Kidney epithelial cell (primary cell): ENCODE measurements at places on chromosomes 13 and 19.

DNA sequence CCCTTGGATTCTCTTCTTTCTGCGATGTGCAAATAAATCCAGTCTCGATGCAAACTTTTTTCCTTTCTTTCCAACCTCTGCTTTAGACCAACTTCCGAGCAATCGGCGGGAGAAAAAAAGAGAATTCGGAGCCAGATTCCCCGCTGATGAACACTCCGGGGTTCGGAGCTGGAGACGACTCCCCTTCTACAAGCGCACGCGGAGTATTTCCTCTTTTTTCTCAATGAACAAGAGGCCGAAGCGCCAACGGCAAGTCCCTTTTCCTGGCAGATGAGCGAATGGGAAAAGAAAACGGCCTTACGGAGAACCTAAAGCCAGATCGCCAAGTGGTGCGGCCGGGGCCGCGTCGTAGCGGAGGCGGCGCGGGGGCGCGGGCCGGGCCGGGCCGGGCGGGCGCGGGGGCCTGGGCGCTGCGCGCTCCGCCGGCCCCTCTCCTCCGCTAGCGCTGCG lies 250 bp downstream of the SPRY2 start:
- DNase-seq: no peak

GRCh38 chr19:3692141-3693024 lies 7.9 kb downstream of the PIP5K1C start:
- no peak for DNase-seq

- DNase-seq: no peak
These were observed 26.0 kb downstream of the SHISA2 start for GRCh38 chr13:26025771-26026170.

DNA sequence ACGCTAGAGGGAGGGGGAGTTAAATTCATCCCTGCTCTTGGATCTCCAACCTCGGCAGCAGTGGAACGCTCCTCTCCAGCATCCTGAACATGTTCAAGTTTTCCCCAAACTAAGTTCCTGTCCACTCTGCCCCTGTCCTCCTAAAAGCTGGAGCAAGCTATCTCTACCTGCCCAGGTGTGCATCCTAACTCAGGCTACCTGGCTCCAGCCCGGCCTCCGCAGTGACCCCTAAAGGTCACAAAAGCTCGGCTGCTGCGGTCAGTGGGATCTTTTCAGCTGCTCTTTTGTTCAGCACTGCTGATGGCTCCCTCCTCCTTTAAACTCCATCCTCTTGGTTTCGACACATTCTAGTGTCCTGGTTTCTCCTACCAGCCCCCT lies 1.4 kb downstream of the DCUN1D2 start:
- no peak for DNase-seq

DNA sequence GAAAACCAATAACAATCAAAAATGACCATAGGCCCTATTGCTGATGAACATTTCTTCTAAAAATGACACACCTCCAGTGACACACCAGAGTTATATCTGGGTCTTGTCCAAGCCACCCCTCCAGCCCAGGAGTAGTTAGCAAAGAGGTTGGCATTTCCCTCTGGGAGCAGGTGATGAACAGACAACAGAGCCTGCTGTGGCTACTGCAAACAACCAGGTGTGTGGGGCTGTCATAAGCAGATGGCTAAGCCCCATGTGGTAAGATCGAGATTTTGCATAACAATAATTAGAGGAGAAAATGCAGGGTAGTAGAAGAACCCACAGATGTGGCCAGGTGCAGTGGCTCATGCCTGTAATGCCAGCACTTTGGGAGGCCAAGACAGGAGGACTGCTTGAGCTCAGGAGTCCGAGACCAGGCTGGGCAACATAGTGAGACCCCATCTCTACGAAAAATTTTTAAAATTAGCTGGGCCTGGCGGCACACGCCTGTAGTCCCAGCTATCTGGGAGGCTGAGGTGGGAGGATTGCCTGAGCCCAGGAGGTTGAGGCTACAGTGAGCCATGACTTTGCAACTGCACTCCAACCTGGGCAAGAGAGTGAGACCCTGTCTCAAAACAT lies 5.0 kb downstream of the XRCC1 start:
- no peak for DNase-seq

DNA sequence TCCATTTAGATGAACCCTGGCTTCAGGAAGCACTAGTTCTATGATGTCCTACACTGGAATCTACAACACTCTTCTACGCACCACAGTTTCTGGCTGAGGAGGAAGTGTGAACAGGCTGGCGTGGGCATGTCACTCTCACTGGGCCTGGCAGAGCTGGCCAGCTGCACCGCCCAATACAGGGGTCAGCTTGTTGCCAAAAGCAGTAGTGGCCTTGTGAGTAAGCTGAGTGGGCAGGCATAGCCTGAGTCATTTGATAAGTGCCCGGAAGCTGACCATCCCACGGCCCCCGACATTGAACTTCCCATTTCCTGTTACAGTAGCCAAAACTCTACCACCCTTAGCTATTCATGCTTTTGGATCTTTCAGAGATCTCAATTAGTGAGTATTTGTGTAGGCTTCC lies 240.9 kb upstream of the SERP2 start:
- no peak for DNase-seq

GRCh38 chr13:34257966-34258365 lies 440.0 kb downstream of the RFC3 start:
- DNase-seq: no peak

GRCh38 chr13:22080832-22081231 lies 410.0 kb downstream of the FGF9 start:
- no peak for DNase-seq

- DNase-seq: no peak
These were observed 9.9 kb upstream of the PRODH2 start for GRCh38 chr19:35822579-35822978.
